Activated naive CD4-positive, alpha-beta T cell treated with anti-CD3 and anti-CD28 coated beads, Interleukin-2, amount 50 U/mL, for 16 hours (primary cell): ENCODE measurements at places on chromosomes 2 and 18.

DNA sequence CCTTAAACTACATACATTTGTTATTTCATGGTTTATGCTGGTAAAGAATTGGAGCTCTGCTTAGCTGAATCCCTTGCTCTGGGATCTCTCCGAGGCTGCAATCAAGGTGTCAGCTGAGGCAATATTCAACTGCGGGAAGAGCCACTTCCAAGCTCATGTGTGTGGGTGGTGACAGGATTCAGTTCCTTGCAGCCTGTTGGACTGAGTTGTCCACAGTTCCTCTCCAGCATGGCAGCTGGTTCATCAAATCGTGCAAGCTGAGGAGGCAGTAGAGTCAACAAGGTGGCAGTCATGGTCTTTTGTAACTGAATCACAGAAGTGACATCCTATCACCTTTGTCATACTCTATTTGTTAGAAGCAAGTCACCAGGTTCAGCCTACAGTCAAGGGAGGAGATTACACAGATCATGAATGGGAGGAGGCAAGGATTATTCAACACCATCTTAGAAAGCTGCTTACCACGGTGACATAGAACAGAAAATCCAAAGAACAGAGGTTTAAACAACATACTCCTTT, 56.9 kb downstream of the CTIF start:
- DNase-seq, result no peak

GRCh38 chr2:3282056-3282998, 95.3 kb downstream of the EIPR1 start:
- no peak for DNase-seq

DNA sequence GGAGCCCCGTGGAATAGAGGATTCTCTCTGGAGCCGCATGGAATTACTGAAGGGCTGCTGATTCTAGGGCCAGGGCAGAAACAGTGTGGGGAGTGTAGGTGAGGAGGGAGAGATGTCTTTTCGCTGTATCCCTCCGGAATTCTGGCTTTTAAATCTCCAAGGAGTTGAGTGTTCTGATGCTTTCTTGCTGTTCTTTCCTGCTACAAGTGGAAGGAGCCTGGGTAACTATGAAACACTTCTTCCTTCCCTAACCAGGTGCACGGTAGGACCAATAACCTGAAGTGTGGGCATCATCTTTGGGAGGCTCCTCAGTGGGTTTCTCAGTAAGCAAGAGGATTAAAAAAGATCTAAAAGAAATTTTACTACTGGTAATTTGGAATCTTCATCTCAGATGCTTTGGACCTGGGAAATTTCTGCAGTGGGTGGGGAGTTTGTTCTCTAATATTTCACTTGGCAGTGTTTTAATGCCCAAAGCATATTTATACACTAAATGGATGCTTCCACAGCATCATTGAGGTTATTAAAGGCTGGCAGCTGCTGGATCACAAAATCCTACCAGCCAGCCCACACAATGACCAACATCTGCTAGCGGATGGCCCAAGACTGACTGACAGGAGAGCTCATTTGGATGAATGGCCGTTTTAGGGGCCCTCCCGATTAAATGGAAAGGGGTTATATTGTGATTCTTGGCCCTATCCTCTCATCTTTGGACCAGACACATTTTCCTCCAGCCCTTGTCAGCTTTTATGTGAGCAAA, 2.1 kb downstream of the EML6 start:
- DNase-seq, result no peak

DNA sequence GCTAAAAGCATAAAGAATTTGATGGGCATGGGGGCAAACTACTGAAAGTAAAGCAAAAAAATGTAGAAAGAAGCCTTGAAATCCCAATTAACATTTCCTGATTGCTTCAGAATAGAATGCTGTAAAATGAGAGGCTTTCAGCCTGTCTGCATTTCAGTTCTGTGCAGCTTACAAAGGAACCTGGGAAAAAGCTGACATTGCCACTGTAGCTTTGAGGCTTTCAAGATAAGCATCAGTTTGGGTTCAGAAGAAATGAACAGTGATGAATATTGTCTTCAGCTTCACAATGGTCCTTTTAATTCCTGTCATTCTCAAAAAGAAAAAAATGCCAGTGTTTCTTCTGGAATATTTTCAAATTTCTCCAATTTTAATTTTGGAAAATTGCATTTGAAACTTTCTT, 242.7 kb downstream of the LRRTM1 start:
- no peak for DNase-seq

DNA sequence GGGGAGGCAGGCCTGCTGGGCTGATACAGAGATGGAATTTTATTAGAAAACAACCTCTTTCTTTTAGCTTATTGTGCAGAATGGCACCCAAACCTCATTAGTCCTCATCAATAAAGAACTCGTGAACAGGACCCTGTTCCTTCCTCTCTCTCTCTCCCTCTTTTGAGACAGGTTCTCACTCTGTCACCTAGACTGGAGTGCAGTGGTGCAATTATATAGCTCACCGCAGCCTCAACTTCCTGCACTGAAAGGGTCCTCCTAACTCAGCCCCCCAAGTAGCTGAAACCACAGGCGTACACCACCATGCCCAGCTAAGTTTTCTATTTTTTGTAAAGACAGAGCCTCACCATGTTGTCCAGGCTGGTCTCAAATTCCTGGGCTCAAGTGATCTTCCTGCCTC, 21.7 kb upstream of the AP1S3 start:
- no peak for DNase-seq

DNA sequence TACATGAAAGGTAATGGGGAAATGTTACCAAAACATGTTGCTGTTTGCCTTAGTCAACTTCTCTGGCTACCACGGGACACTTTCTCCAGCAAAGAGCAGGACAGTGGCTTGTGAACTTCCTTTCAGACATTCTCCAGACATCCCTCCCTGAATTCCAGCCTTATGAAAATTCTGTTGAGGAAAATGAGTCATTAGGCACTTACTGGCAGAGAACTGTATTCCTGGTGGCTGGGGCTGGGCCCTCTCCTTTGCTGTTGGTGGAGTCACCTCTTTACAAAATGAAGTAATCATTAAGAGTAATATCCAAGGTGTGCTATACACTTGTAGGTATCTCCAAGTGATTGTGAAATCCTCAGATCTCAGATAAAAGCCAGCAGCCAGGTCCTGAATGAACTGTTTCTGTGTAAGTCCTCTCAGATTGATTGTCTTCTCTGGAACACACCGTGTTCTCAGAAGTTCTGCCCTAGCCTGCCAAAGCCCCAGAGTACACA, 1.3 kb upstream of the FAP start:
- no peak for DNase-seq

DNA sequence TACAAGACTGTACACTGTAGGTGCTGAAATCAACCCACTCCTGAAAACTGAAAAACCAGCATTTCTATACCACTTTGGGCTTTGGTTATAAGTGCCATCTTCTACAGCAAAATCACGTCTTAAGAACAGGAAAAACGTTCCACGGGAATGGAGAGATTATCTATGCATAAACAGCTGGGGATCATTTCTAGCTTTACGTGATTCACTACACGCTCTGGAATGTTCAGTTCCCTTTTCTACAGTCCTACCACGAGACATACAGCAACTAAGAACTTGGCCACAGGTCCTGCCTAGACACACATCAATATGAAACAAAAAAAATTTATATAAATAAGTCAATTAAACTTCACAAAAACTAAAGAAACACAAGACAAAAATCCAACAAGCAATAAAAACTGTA, 3.6 kb downstream of the CXCR4 start:
- DNase-seq, result no peak

DNA sequence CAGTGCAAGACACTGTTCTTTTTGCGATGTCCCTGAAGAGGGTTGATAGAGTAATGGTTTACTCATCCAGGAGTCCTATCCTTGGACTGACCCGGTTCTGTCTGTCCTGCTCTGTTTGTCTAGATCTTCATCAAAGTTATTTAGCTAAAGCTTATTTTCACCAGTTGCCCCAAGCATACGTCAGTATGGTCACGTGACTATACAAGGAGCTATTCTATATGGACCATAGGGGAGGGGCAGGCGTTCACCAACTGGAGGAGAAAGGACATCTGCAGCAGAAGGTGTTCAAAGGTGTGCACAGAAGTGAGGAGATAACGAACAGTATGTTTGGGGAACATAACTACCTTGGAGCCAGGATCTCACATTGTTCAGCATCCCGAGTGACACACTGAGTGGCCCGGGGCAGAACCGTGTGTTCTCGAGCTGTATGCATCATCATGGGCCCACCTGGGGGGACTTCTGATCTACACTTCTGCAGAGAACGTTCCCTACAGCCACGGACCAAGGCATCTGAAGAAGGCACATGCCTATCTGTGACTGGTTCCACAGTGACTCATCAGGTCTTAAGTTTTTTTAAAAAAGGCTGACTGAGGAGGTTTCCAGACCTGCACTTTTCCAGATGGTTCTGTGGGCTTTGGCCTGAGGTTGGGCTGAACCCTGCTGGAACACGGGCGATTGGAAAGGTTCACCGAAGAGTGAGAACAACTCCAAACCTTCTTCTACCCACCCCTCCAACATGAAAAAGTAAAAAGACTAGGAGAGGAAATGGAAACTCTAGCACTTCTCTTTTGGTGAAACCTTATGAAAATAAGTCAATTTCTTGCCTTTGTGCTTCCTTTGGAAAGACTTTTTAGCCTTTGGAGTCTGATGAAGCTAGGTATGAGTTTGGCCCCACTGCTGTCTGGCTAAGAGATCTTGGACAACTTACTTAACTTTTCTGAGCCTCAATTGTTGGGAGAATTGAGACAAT, 68.6 kb upstream of the YWHAQ start:
- DNase-seq, result no peak

- DNase-seq, result no peak
Measured at GRCh38 chr2:68565858-68566257, 77.5 kb upstream of the PROKR1 start.

- no peak for DNase-seq
Measured at GRCh38 chr2:206471524-206472062, 28.3 kb downstream of the ADAM23 start.

DNA sequence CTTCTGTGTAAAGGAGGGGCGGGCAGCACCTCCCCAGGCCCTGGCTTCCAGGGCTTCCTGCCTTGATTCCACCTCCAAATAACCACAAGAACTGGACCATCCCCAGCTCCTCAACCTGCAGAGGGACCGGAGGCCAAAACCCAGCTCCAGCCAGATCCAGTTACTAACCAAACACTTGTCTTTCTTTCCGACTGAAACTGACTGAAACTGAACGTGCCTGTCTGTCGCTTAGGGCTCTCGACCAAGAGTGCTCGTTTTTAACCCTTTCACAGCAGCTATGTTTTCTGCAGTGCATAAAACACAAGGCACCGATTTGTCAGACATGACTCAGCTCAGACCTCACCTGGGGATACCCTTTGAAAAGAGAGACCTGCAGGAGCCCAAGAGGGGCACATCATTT, 249.9 kb upstream of the SIX2 start:
- DNase-seq, result no peak

GRCh38 chr2:237182422-237183123, 96.9 kb downstream of the COPS8 start:
- no peak for DNase-seq

DNA sequence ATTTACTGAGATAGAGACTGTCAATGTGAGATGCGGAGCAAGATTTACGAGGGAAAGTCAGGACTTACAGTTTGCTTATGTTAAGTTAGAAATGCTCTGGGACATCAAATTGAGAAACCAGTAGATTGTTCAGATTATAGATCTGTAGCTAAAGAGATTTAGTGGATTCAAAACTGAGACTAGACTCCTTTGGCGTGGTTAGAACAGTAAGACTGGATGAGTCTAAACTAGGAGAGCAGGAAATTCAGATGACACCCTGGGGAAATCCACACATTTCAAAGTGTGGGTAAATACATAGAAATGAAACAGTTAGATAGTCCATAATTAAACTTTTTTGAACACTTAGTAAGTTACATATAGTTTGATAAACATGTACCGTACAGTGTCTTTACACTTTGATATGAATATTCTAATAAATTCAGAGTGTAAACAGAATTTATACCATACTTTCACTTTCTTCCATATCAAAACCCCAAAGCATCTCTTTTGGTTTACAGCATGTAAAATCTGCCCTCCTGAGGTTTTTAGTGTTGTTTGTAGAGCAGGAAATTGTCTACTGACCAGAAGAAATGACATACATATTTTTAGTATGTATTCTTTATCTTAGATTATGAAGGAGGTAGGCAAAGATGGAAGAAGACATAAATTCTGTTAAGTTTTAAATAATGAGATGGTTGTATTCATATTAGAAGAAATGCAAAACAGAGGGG, 231.5 kb downstream of the NYAP2 start:
- DNase-seq, result no peak

DNA sequence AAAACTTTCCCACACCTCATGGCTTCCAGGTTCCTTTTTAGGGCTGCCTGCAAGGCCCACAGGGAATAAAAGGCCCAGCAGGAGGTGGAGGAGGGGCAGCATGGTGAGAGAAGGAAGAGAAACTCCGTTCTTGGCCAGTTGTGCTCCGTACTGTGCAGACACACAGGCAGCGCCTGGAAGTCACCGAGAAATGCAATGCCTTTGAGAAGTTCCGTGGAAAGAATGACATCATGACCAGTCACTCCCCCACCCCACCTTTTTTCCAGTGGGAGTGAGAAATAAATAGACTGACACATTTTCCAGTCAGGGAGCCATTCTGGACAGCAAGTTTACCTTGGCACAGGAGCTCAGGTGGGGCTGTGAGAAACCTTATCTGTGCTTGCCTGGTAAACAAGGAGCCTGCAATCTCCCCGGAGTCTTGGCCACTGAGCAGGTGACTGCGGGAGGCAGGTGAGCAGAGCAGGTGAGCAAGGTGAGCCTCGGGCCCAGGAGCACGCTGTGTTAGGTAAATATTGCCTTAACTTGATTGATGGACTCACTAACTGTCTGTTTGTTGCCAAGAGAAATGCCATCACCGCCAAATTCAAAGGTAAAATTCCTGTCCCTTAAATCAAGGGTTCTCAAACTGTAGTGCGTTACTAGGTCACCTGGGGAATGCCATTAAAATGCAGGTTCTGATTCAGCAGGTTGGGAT, 13.5 kb upstream of the LBH start:
- DNase-seq, result no peak

DNA sequence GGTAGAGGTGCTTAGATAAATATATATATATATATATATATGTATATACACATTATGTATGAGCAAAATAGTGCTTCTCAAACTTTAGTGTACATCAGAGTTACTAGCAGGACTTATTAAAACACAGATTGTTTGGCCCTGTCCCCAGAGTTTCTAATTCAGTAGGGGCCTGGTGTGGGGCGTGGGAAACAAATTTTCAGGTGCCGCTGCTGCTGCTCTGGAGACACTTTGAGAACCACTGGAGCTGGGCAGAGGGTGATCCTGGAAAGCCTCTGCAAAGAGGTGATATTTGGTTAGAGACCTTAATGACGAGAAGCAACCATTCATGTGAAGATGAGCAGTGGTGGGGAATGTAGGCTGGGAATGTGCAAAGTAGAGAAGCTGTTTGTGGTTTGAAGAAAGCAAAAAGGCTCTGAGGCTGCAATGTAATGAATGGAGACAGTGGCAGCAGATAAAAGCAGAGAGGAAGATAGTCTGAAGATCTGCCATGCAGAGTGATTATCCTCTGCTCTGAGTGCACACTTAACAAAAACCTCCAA, 142.9 kb downstream of the PLCL1 start:
- DNase-seq, result no peak

DNA sequence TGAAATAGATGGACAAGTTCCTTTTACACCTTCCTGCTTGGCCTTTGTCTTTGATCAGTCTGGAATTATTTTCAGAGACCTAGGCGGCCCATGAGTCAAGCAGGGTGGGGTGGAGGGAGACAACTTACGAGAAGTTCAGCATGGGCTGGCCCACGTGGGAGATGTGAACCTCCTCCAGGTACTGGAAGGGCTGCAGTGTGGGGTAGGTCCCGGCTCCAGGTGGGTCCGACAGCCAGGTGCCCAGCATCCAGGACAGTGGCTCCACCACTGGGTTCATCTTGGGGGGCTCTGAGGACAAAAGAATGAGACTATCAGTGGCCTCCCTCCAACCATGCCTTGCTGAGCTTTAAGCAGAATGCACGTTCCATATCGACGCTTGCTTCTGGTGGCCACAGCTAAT, 30.8 kb downstream of the THAP4 start:
- no peak for DNase-seq
